ENCODE measurements at places on chromosomes 12 and 14. TPM values are rescaled to one million over a fixed set of nuclear protein-coding genes. Genes with fewer than 3 reads are reported as not detected.

The KLHDC1 gene
- total RNA-seq = 5.7 TPM

DNA sequence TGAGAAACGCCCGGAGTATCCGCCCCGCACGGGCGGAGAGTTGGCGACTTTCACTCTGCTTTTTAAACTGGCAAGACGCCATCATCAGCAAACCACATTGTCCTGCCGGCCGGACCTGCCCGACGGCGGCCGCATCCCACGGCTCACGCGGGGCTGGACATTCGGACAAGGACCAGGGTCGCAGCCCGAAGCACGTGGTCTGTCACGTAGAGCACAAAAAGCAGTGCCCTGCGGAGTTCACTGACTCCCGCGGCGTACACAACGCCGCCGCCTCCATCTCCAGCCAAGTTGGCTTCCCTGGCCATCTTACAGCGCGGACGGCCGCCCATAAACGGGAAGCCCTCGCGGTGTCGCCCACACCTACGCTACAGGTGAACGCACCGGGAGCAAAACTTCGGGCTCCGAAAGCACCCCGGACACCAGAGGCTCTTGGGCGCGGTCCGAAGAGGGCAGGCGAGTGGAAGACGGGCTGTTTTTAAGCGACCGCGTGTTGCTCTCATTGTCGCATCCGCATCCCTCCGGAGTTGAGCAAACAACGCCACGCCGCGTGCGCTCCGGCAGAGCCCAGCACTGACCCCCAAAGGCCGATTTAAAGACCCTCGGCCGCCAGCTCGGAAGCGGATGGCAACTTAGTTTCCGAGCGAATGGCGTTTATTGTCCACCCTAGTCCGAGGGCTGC lies 966 bp downstream of the SINHCAF start:
- DNase-seq = peak; percentile 48
- H3K36me3 ChIP-seq = peaks cover 19% of the 10 kb centered on the region
- no peaks in the 10 kb centered on the region for H3K27me3 ChIP-seq
- H3K27ac ChIP-seq = peak overlapping the region; percentile 97
- H3K4me3 ChIP-seq = peak overlapping the region; percentile 96

The PMEL gene
- total RNA-seq = not detected

The BAZ1A gene
- 55.9 TPM for total RNA-seq

The DIO3 gene
- total RNA-seq = not detected

The VCPKMT gene
- 19.9 TPM for total RNA-seq

GRCh38 chr14:54348001-54348611 lies 48.7 kb upstream of the CDKN3 start:
- H3K27me3 ChIP-seq = peaks cover 4% of the 10 kb centered on the region
- no peak overlapping the region for H3K4me3 ChIP-seq
- H3K27ac ChIP-seq = no peak overlapping the region

DNA sequence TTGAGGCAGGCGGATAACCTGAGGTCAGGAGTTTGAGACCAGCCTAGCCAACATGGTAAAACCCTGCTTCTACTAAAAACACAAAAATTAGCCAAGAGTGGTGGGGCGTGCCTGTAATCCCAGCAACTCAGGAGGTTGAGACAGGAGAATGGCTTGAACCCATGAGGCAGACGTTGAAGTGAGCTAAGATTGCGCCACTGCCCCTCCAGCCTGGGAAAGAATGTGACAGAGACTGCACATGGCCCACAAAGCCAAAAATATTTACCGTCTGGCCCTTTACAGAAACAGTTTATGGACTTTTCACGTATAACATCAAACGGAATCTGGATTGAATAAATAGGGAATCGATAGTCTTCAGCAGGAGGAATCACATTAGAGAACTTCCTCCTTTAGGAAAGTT lies 3.5 kb downstream of the RSRC2 start:
- H3K36me3 ChIP-seq = peaks cover 63% of the 10 kb centered on the region
- peaks cover 43% of the 10 kb centered on the region for H3K4me1 ChIP-seq
- no peak overlapping the region for H3K27ac ChIP-seq
- no peak overlapping the region for H3K4me3 ChIP-seq
- DNase-seq = no peak

The ATF7IP gene
- total RNA-seq = 142 TPM

The BATF gene
- 171 TPM for total RNA-seq

DNA sequence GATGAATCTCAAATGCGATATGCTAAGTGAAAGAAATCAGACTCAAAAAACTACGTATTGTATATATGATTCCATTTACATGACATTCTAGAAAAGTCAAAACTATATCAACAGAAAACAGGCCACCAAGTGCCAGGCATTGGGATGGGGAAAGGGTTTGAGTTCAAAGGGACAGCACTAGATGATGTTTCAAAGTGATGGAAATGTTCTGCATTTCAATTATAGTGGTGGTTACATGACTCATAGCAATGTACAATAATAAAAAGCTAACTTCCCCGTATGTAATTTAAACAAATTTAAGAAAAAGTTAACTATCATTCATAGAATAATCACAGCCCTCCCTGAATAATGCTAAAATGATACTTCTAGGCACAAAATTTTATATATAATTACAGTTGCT lies 13.5 kb downstream of the HECTD1 start:
- no peak overlapping the region for H3K4me3 ChIP-seq
- H3K27me3 ChIP-seq = no peaks in the 10 kb centered on the region
- peaks cover 37% of the 10 kb centered on the region for H3K4me1 ChIP-seq
- DNase-seq = no peak
- peaks cover 59% of the 10 kb centered on the region for H3K36me3 ChIP-seq
- H3K27ac ChIP-seq = no peak overlapping the region

The CD163L1 gene
- 0.88 TPM for total RNA-seq

The KCNH3 gene
- total RNA-seq = 0.27 TPM

GRCh38 chr12:121379945-121380344 lies 20.0 kb upstream of the RNF34 start:
- H3K36me3 ChIP-seq = no peaks in the 10 kb centered on the region
- H3K27ac ChIP-seq = no peak overlapping the region
- H3K27me3 ChIP-seq = peaks cover 1% of the 10 kb centered on the region

DNA sequence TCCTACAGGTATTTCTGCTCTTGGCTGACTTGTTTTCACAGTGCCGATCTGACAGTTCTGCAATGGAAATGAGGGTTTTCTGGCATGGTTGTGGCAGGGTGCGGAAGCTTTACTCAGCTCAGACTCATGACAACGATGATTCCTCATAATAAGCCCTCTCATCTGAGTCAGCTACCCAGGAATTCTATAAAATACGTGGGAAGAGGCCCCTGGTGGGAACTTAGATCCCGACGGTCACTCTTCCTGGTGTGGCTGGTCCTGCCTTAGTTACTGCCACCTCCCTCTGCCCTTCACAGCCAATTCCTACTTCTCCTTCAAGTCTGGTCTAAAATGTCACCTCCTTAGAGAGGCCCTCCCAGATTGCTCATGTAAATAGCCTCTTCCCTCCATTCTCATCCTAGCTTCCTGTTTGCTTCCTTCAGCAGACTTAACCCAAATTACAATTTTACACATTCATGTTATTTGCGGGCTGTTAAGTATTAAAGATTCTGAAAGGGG lies 104.2 kb upstream of the MAP1LC3B2 start:
- no peak overlapping the region for H3K4me3 ChIP-seq
- no peaks in the 10 kb centered on the region for H3K36me3 ChIP-seq
- DNase-seq = no peak
- no peak overlapping the region for H3K27ac ChIP-seq
- peaks cover 36% of the 10 kb centered on the region for H3K4me1 ChIP-seq

DNA sequence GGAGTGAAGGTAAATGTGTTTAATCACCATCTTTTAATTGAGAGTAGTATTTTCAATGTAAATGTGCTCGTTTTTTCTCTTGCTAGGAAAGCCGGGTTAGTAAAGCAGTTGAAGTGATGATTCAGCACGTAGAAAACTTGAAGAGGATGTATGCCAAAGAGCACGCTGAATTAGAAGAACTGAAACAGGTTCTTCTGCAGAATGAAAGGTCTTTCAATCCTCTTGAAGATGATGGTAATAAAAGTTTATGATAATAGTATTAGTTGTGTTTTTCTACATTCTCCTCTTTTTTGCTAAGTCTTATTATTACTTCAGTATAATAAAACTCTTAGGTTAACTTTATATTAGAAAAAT lies 93.9 kb downstream of the DNAI7 start:
- H3K36me3 ChIP-seq = peaks cover 56% of the 10 kb centered on the region
- no peak for DNase-seq
- no peaks in the 10 kb centered on the region for H3K27me3 ChIP-seq
- H3K4me1 ChIP-seq = peaks cover 14% of the 10 kb centered on the region
- peak overlapping the region; percentile 71 for H3K27ac ChIP-seq

The ADAM20 gene
- 0.86 TPM for total RNA-seq

- DNase-seq = no peak
- H3K27me3 ChIP-seq = no peaks in the 10 kb centered on the region
- H3K4me3 ChIP-seq = no peak overlapping the region
- H3K27ac ChIP-seq = no peak overlapping the region
Observed at GRCh38 chr12:63326260-63326659, 175.3 kb upstream of the AVPR1A start.

The SERPINA5 gene
- not detected for total RNA-seq

DNA sequence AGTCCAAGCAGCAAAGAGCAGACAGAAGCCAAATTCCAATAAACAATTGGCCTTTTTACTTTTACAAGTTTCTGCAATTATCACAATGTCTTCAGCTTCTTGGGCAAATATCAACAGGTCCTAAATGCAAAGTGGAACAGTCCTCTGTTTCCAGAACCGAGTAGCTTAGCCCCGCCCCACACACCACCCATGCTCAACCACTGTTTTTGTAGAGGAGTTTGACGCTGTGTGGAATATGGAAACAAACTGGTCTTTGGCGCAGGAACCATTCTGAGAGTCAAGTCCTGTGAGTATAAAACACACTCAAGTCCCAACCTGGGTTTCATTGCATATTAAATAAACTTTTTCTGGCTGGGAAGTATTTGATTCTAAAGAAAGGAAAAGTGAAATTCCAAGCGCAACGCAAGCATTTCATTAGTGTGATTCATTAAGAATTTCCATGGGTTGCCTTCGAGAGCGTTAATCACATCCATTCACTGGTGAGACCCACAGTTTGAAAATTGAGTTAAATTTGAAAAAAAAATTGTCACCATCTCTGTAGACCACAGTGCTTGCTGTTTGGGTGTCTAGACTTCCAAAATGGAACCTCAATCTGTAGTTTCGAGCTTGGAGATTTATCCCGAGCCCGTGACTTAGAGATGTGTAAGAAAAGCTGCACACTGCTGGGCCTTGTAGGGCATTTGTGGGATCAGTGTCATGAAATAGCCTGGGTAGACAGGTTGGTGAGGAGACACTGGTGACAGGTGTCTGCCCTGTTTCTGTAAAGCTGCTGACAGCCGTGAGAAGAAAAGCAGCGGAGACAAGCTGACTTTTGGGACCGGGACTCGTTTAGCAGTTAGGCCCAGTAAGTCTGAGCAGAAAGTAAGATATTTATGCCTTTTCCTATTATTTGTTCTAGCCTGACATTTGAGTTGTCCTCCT lies 96.1 kb downstream of the DAD1 start:
- H3K4me1 ChIP-seq = peaks cover 99% of the 10 kb centered on the region
- peak overlapping the region; percentile 88 for H3K27ac ChIP-seq
- no peak for DNase-seq
- H3K4me3 ChIP-seq = peak overlapping the region; percentile 42

The EML5 gene
- total RNA-seq = 3.8 TPM

The EIF2B2 gene
- total RNA-seq = 36.6 TPM

The ENDOU gene
- 0.37 TPM for total RNA-seq

- no peak overlapping the region for H3K27ac ChIP-seq
- no peak overlapping the region for H3K4me3 ChIP-seq
- H3K27me3 ChIP-seq = no peaks in the 10 kb centered on the region
- no peaks in the 10 kb centered on the region for H3K36me3 ChIP-seq
- no peaks in the 10 kb centered on the region for H3K4me1 ChIP-seq
Observed at GRCh38 chr14:55724736-55725135, 144.7 kb downstream of the KTN1 start.

GRCh38 chr12:11662369-11662768 lies 12.9 kb downstream of the ETV6 start:
- peaks cover 75% of the 10 kb centered on the region for H3K4me1 ChIP-seq
- H3K36me3 ChIP-seq = peaks cover 54% of the 10 kb centered on the region
- H3K27me3 ChIP-seq = no peaks in the 10 kb centered on the region
- no peak overlapping the region for H3K27ac ChIP-seq
- no peak for DNase-seq
